SJSA1 (cell line): ENCODE measurements at places on chromosomes 3 and 15. TPM values are rescaled to one million over a fixed set of nuclear protein-coding genes. Genes with fewer than 3 reads are reported as not detected.

DNA sequence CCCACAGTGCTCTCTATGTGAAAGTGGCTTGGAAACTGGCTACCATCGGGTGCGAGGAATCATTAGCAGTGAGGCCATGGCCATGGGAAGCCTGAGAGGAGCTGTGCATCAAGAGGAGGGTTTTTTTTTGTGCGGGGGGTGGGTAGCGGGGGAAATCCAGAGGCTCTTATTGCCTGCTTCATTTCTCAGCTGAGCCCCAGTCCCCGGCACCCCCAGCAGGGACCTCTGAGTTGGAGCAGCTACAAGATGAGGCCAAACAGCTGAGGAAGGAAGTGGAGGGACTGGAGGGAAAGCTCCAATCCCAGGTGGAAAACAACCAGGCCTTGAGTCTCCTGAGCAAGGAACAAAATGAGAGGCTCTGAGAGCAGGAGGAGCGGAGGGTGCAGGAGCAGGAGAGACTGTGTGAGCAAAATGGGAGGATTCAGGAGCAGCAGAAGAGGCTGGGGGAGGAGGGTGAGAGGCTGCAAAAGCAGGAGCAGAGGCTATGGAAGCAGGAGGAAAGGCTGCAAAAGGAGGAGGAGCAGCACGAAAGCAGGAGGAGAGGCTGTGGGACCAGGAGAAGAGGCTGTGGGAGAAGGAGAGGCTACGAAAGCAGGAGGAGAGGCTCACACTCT lies 76.7 kb downstream of the ADAMTS7 start:
- H3K36me3 ChIP-seq = no peaks in the 10 kb centered on the region
- no peaks in the 10 kb centered on the region for H3K27me3 ChIP-seq
- no peak for DNase-seq
- H3K4me3 ChIP-seq = no peak overlapping the region
- no peak overlapping the region for H3K27ac ChIP-seq
- H3K4me1 ChIP-seq = no peaks in the 10 kb centered on the region

- H3K27ac ChIP-seq = no peak overlapping the region
- H3K36me3 ChIP-seq = no peaks in the 10 kb centered on the region
- peaks cover 32% of the 10 kb centered on the region for H3K4me1 ChIP-seq
- no peaks in the 10 kb centered on the region for H3K27me3 ChIP-seq
- no peak overlapping the region for H3K4me3 ChIP-seq
These were observed 3.5 kb upstream of the GALNT15 start for GRCh38 chr3:16171009-16171408.

DNA sequence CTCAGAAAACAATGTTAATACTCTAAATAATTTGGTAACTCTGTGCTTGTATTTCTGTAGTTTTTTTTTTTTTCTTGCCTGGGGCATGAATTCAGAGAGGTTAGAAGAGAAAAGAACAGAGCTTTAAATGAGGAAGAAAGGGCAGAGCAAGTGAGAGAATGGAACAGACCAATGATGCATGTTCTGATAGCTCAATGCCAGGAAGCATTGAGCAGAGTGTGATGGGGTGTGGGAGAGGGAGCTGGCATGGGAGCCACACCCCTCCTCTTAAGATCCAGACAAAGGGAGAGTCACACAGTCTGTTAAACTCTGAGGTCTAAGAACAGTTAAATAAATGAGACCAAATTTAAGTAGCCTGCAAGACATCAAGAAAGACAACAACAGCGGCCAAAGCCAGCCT lies 538.6 kb downstream of the TUSC7 start:
- H3K36me3 ChIP-seq = no peaks in the 10 kb centered on the region
- no peaks in the 10 kb centered on the region for H3K27me3 ChIP-seq
- H3K27ac ChIP-seq = no peak overlapping the region
- H3K4me3 ChIP-seq = no peak overlapping the region

DNA sequence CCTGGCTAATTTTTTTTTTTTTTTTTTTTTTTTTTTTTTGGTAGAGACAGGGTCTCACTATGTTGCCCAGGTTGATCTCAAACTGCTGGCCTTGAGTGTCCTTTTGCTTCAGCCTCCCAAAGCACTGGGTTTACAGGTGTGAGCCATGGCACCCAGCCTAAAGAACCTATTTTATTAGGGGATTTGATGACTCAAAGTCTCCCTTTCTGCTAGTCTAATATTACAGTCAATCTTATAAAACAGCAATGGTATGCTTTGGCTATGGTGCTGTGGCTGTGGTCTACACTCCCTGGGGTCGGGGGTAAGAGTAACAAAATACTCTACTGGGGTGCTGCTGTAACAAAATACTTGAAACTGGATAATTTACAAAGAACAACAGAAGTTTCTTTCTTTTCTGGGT lies 44.8 kb downstream of the ZNF589 start:
- no peak overlapping the region for H3K27ac ChIP-seq
- H3K4me1 ChIP-seq = no peaks in the 10 kb centered on the region
- H3K27me3 ChIP-seq = no peaks in the 10 kb centered on the region
- H3K4me3 ChIP-seq = no peak overlapping the region

GRCh38 chr3:12706504-12707253 lies 42.8 kb upstream of the RAF1 start:
- no peaks in the 10 kb centered on the region for H3K4me1 ChIP-seq
- no peak overlapping the region for H3K4me3 ChIP-seq
- H3K36me3 ChIP-seq = no peaks in the 10 kb centered on the region
- no peak overlapping the region for H3K27ac ChIP-seq
- no peaks in the 10 kb centered on the region for H3K27me3 ChIP-seq
- peak; percentile 57 for DNase-seq

DNA sequence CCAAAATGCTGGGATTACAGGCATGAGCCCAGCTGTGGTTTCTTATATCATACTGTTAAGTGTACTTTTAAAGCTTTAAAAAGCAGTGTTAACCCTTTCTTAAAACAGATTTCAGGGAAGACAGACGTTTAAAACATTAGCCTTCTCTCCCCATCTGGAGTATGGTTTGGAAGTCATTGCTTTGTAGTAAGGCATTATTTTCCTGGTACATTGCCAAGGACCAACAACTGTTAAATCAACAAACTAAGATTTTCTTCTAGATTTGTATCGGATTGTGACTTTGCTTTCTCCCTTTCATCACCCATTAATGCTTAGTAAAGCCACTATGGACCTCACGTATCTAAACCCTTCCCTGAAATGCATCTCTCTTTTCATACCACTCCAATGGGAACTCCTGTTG lies 50.5 kb downstream of the UBE2E1 start:
- no peak overlapping the region for H3K4me3 ChIP-seq
- peak; percentile 12 for DNase-seq
- no peak overlapping the region for H3K27ac ChIP-seq
- H3K4me1 ChIP-seq = peaks cover 20% of the 10 kb centered on the region

GRCh38 chr15:83365370-83365938 lies 81.0 kb upstream of the BNC1 start:
- H3K4me3 ChIP-seq = peak overlapping the region; percentile 12
- DNase-seq = no peak
- H3K4me1 ChIP-seq = no peaks in the 10 kb centered on the region
- peaks cover 17% of the 10 kb centered on the region for H3K27me3 ChIP-seq
- no peak overlapping the region for H3K27ac ChIP-seq

- peaks cover 9% of the 10 kb centered on the region for H3K4me1 ChIP-seq
- no peak overlapping the region for H3K27ac ChIP-seq
- no peak for DNase-seq
These were observed 1.9 kb downstream of the SLC51A start for GRCh38 chr3:196218155-196218712.

GRCh38 chr15:70013656-70014313 lies 83.9 kb downstream of the TLE3 start:
- H3K4me1 ChIP-seq = no peaks in the 10 kb centered on the region
- DNase-seq = no peak
- no peak overlapping the region for H3K4me3 ChIP-seq
- H3K36me3 ChIP-seq = no peaks in the 10 kb centered on the region
- no peak overlapping the region for H3K27ac ChIP-seq

DNA sequence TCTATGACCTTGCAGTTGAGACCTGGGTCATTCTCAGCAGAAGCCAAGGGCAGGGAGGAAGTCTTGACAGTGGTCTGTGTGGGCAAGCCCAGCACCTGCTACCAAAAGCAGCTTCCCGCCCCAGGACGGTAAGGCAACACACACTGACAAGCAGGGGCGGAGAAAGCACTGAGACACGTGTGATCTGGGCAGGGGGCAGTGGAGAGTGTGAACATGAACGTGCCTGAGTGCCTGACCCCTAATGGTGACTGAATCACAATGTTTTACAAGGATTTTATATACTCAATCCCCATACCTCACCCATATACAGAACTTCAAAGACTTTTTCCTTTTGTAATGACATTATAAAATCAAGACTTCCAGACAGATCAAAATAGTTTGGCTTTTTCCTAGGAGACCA lies 35.2 kb downstream of the ANP32A start:
- peaks cover 81% of the 10 kb centered on the region for H3K36me3 ChIP-seq
- H3K27ac ChIP-seq = no peak overlapping the region
- DNase-seq = no peak
- H3K4me1 ChIP-seq = peaks cover 6% of the 10 kb centered on the region; the same call in 1 of the 2 replicates
- no peaks in the 10 kb centered on the region for H3K27me3 ChIP-seq

DNA sequence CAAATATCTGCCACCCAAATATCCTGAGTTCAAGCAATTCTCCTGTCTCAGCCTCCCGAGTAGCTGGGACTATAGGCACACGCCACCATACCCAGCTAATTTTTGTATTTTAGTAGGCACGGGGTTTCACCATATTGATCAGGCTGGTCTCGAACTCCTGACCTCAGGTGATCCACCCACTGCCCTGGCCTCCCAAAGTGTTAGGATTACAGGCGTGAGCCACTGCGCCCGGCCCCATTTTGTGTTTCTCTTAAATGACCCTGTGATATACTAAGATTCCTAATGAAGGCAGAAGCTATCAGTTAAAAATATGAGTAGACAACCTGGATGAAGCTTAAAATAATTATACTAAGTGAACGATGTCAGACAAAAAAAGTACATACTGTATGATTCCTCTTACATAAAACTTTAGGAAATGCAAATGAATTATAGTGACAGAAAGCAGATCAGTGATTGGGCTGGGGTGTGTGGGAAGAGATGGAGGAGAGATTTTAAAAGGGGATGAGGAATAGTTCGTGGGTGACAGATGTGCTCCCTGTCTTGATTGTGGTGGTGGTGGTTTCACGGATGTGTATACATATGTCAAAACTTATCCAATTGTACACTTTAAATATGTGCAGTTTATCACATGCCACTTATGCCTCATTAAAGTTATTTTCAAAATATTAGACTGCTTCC lies 3.8 kb upstream of the KLHL40 start:
- H3K36me3 ChIP-seq = no peaks in the 10 kb centered on the region

DNA sequence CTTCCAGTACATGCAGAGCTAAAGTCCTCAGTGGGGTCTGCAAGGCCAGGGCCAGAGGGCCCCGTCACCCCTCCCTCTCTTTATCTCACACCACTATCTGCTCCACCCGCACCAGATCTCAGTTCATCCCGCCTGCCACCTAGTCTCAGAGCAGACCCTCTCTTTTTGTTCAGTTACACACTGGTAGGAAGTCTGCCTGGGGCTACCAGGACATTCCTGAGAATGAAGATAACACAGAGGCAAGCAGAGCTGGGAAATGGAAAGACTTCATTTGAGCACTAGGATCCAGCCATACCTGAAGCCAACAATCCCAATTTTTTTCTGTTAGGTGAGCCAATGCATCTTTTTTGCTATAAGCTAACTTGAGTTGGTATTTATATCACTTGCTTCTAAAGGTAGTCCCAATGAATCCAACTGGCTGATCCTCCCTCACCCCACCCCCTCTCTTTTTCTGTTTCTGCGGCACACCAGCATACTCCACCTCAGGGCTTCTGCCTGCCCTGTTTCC lies 24.5 kb downstream of the ATP2B2 start:
- DNase-seq = no peak
- no peak overlapping the region for H3K27ac ChIP-seq
- no peaks in the 10 kb centered on the region for H3K4me1 ChIP-seq

DNA sequence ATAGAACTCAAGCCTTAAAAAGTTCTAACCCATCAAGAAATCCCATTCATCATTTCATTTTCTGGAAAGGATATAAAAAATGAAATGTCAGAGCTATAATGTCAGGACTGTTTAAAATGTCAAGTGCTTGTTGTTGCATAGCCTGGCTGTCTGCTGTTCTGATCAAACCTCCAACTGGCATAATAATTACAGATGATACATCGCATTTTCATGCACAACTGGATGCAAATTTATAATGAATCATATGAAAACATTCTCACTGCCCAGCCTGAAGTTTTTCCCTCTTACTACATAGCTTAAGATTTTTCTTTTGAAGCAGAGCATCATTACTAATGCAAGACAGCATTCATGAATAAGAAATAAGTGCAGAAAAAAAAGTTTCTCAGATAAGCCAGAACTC lies 46.5 kb downstream of the GUCA1C start:
- H3K4me1 ChIP-seq = no peaks in the 10 kb centered on the region
- no peak overlapping the region for H3K27ac ChIP-seq
- no peak for DNase-seq
- no peak overlapping the region for H3K4me3 ChIP-seq
- H3K36me3 ChIP-seq = no peaks in the 10 kb centered on the region

DNA sequence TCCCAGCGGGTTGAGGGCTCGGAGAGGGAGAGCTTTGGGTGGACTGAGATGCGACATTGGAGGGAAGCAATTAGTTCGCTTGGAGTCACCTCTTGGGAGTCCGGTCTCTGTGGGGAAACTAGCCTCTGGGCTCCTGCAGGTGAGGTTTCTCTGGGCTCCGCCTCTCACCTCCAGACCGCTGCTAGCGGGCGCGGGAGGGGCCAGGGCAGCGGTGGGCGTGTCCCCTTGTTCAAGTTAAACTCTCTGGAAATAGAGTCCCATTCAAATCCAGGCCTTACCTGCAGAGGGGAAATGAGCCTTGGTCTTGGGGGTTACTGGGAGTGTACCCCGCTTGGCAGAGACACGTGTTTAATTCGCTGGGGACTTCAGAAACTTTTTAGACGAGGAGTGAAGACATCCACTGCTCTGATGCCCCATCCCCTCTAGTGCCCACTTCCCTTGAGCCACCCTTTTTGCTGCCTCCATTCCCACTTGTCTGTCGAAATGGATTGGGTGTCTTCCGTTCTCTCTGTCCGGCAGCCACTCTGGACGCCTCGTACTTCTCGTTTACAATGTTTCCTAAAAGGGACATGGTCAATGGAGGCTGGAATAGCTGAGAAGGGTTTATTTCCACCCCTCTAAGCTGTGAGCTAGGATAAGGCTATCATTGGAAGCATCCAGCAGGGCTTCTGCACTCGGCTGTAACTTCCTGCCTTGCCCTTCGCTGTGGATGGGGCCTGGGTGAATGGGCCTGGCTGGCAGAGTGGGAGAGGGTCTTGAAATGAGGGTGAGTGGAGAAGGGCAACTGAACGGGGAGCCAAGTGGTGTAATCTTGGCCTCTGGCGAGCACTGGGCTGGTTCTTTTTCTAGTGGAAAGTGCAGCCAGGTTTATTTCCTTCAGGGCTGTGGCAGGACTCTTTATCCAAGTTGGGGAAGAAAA lies 1.1 kb downstream of the MITF start:
- H3K4me3 ChIP-seq = peak overlapping the region; percentile 74
- no peaks in the 10 kb centered on the region for H3K27me3 ChIP-seq
- H3K36me3 ChIP-seq = 0 out of 2 replicates have a peak, but pooled peaks cover 2% of the 10 kb centered on the region
- H3K27ac ChIP-seq = no peak overlapping the region
- H3K4me1 ChIP-seq = peaks cover 15% of the 10 kb centered on the region

Gene SPATA12
- total RNA-seq = not detected in 2 replicates

Gene LIPH
- 0.34 TPM in 1 of 2 replicates, not detected in the other for total RNA-seq

Gene PARL
- 38.4 and 46.6 TPM in 2 replicates for total RNA-seq

Gene CCDC54
- not detected in 2 replicates for total RNA-seq
